ENCODE measurements at places on chromosomes 4 and X. TPM values are rescaled to one million over a fixed set of nuclear protein-coding genes. Genes with fewer than 3 reads are reported as not detected.

The PRSS12 gene
- under 0.01 TPM for total RNA-seq

The KIF4A gene
- total RNA-seq: 11.4 TPM

The KCND1 gene
- 0.56 TPM for total RNA-seq

The ZNF630 gene
- 1.1 TPM for total RNA-seq

The CSAG2 gene
- total RNA-seq: not detected

The HAND2 gene
- 48.7 TPM for total RNA-seq

The SULT1E1 gene
- 12.0 TPM for total RNA-seq

The PDCL2 gene
- total RNA-seq: not detected

The GAGE1 gene
- not detected for total RNA-seq

The PNMA6A gene
- total RNA-seq: 0.62 TPM

The CABS1 gene
- total RNA-seq: not detected

The FDCSP gene
- not detected for total RNA-seq

The TMPRSS11F gene
- not detected for total RNA-seq

The MAGEB17 gene
- total RNA-seq: not detected

The LINC00632 gene
- total RNA-seq: 5.7 TPM

The ADAM29 gene
- not detected for total RNA-seq

The ARHGAP24 gene
- total RNA-seq: 53.0 TPM

The ZNF141 gene
- 9.4 TPM for total RNA-seq

The P2RY4 gene
- total RNA-seq: not detected

The RNF175 gene
- total RNA-seq: not detected

The CLDN2 gene
- total RNA-seq: not detected

The SH2D1A gene
- total RNA-seq: not detected

The TLR8 gene
- not detected for total RNA-seq

The SMPX gene
- 0.12 TPM for total RNA-seq

The PASD1 gene
- not detected for total RNA-seq

The STATH gene
- not detected for total RNA-seq

The PPBP gene
- total RNA-seq: not detected

The SSX4 gene
- not detected for total RNA-seq

The GPR78 gene
- total RNA-seq: 0.79 TPM

The GPRASP1 gene
- total RNA-seq: 2.3 TPM

The HEPH gene
- 124 TPM for total RNA-seq

The PF4V1 gene
- total RNA-seq: not detected

The DDIT4L gene
- 0.92 TPM for total RNA-seq

The USP17L13 gene
- total RNA-seq: not detected

The SHROOM3 gene
- total RNA-seq: 7.0 TPM

The SPRY1 gene
- 32.2 TPM for total RNA-seq

The ADAMTS3 gene
- 11.1 TPM for total RNA-seq

The MAPK10 gene
- total RNA-seq: 26.1 TPM

The CEP44 gene
- 21.5 TPM for total RNA-seq

The SOX3 gene
- total RNA-seq: not detected

The CTAG2 gene
- not detected for total RNA-seq

The MAGEH1 gene
- total RNA-seq: 45.7 TPM

The PAGE4 gene
- not detected for total RNA-seq

The XPNPEP2 gene
- total RNA-seq: not detected

The SHROOM2 gene
- total RNA-seq: 0.25 TPM

The ANK2 gene
- total RNA-seq: 226 TPM

The APOOL gene
- 8.5 TPM for total RNA-seq

The PPEF2 gene
- not detected for total RNA-seq

The GAGE10 gene
- total RNA-seq: not detected

The DUX4 gene
- not detected for total RNA-seq

The FAM47A gene
- not detected for total RNA-seq

The TNMD gene
- total RNA-seq: not detected

The CHIC1 gene
- 10.2 TPM for total RNA-seq

The CENPI gene
- 14.1 TPM for total RNA-seq

The XAGE2 gene
- total RNA-seq: not detected

The PRR27 gene
- not detected for total RNA-seq

The CSN1S1 gene
- not detected for total RNA-seq

The FREM3 gene
- total RNA-seq: 0.44 TPM

The CC2D2A gene
- total RNA-seq: 29.5 TPM

The STARD8 gene
- 3.2 TPM for total RNA-seq

All from aortic smooth muscle cell (primary cell).